Cortex of kidney (tissue), 1 donor: ENCODE measurements at places on chromosomes 7 and 10.

DNA sequence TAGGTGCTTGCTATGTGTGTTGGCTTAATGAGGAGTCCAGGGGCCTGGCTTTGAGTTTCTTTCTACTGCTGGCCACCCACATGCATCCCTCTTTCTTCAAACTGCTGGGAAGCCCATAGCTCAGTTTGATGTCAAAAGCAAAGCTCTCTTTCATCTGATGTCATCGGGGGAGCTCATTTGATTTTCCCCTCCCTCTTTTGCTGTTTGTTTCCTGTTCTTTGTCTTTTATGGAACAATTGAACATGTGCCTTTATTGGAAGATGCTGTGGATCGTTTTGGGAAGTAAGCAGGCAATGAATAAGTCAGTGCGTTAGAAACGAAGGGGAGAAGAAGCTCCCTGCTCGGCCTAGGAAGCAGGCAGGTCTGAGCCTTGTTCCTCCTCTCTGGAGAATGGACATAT is 140.7 kb downstream of the GRK5 start:
- DNase-seq = no peak

- no peak for DNase-seq
Observed at GRCh38 chr7:2242541-2243429, 759 bp downstream of the NUDT1 start.

DNA sequence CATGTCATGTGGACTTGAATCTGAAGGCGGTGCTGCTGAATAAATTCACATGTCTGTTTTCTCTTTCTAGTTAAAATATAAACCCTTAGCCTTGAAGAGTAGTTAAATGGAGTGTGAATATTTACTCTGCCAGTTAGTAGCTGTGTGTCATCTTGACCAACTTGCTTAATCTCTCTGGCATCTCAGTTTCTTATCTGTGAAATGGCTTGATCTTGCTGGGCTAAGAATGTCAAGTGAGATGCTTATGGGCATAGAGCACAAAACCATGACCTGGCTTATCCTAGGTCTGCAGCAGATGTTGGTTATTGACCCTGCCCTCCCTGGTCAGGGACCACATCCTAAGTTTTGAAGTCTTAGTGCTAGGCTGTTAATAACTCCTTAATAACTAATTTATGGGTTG is 16.6 kb downstream of the ARID5B start:
- DNase-seq = no peak

- DNase-seq = no peak
Observed at GRCh38 chr7:157493017-157493416, 156.2 kb downstream of the DNAJB6 start.

DNA sequence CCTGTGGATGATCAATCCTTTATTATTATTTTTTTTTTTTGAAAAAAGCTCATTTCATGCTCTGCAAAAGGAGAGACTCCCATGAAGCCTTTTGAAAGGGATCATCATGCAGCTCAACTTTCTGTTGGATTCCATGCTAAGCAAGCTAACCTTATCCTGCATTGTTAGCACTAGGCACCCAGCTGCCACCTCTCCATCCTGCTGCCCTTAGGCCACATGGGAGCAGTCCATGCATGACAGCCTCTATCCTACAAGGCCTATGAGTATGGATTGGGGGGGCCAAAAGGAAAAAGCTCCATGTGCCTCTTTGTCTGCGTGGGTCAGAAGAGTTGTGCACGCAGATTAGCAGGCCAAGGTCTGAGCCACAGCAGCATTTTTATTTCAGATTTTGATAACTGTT is 19.2 kb downstream of the SMNDC1 start:
- DNase-seq = no peak
